NCI-H1048 (cell line): ENCODE measurements at places on chromosomes 16 and 17.

DNA sequence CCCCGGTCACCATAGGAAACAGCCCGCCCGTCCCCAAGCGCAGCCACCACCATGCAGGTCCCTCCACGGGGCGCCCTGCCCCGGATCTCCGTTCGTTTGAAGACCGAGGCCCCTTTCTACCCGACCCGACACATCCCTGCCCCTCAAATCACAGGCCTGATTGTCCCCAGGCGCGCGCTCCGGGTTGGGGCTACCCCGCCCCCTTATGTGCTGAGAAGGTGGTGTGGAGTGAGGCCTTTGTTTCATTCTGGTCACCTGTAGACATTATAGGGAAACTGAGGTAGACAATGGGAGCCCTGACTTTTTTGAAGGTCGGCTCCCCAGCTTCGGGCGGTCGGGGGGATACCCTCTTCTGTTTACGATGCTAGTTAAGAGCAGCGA lies 763 bp upstream of the ACTG1 start:
- peak; percentile 36 for DNase-seq

GRCh38 chr17:73489333-73489732 lies 154.9 kb downstream of the SDK2 start:
- no peak for DNase-seq

GRCh38 chr17:29005936-29006511 lies at the start of gene SEZ6:
Gene SEZ6, minus strand, starts transcription at chr17:29006033. Its CDS starts 164 bp downstream, at chr17:29005869.
- peak; percentile 34 for DNase-seq

GRCh38 chr17:81515530-81516041 lies 3.0 kb upstream of the ACTG1 start:
- DNase-seq = no peak

- no peak for DNase-seq
Observed at GRCh38 chr16:10982465-10983150, 38.2 kb downstream of the CLEC16A start.

- no peak for DNase-seq
Observed at GRCh38 chr17:55354941-55355340, 66.7 kb downstream of the MMD start.

GRCh38 chr16:2597560-2597902 lies 59.7 kb downstream of the PDPK1 start:
- no peak for DNase-seq

- no peak for DNase-seq
Observed at GRCh38 chr17:40363111-40363827, 1.3 kb downstream of the GJD3 start.

DNA sequence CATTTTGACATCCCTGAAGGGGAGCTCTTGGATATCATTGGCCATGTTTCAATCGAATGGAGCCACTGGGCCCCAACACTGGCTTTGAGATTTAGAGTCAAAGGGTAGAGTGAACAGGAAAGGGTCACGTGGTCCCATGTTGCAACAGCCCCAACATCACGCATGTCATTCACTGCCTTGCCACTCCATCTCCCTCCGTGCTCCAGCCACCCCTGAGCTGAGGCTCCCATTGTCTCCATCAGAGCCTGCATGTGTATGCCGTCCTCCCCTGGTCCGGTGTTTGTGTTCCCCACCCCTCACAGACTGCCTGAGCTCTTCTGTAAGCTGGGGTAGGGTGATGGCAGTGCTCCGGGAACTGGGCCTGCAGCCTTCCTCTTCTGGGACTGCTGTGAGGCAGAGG lies 12.1 kb downstream of the NFE2L1 start:
- no peak for DNase-seq

DNA sequence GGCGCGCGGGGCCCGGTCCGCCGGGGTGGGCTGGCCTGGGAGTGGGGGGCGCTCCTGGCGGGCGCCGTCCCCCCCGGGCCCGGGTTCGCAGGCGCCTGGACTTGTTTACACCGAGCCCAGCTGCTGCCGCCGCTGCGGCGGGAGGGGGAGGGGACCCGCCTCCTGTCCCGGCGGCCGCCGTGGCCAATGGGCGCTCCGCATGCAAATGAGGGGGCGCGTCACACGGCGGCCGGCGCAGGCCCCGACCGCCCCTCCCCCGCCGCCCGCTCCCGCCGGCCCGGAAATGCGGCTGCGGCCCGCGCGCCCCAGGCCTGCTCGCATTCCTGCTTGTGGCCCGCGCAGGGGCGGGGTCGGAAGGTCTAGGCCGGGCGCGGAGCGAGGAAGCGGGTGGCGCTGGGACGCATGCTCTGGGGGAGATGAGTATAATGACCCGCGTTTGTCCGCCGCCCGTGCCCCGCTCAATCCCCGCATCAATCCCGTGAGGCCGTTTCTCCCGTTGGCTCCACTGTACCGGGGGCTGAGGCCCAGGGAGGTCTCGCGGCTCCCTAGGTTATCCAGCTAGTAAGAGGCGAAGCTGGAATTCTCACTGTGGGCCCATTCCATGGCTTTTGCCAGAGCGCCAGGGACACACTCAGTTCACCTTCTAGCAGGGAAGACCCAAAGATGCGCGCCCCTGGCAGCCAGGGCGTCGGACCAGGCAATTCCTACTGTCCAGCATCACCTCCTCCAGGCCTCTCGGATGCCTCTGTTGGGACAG lies at the start of gene YPEL3:
YPEL3 (minus strand) TSS at position 109 of the 757 bp plus-strand sequence. CDS start 731 bp downstream, outside the sequence.
- peak; percentile 59 for DNase-seq

DNA sequence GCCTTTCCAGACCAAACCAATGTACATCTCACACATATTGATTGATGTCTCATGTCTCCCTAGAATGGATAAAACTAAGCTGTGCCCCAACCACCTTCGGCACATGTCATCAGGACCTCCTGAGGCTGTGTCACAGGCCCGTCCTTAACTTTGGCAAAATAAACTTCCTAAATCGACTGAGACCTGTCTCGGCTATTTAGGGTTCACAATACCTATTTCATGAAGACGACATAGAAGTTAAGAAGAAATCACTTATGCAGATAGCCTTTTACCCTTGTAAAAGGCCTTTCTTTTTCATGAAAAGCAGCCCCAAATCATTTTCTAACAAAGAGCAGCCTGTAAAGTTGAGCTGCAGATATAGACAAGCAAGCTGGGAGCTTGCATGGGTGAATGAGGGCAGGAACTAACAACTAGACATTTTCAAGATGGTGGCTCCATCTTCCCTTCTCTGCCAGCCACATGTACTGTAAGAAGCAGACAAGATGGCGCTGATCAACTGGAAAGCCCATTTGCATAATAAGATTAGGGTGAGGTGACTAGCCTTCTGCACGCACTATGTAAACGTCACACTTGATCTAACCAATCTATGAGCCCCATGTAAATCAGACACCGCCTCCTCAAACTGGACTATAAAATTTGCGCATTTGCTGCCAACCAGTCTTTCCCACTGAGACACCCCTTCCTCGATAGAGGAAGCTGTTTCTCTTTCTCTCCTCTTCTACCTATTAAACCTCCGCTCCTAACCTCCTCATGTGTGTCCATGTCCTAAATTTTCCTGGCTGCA lies 4.7 kb upstream of the KDM8 start:
- DNase-seq = peak; percentile 75

- DNase-seq = no peak
Observed at GRCh38 chr17:15914400-15915170, 30.3 kb upstream of the ADORA2B start.

DNA sequence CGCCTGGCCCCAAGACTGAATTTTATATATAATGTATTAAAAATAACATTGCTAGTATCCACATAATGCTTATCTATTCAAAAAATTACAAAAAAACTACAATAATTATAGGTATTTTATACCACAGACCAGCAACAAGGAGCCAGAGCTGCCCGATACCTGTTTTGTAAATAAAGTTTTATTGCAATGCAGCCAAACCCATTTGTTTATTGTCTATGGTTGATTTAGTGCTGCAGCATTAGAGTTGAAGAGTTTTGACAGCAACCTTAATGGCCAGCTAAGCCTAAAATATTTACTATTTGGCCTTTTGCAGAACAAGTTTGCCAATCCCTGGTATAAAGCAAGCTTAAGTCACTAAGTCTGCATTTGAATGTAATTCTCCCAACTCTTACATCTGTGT lies 5.6 kb downstream of the MEIOC start:
- DNase-seq = no peak

- no peak for DNase-seq
Observed at GRCh38 chr16:47687694-47688093, 226.6 kb downstream of the PHKB start.

GRCh38 chr16:12253731-12254130 lies 277.2 kb downstream of the SNX29 start:
- no peak for DNase-seq

DNA sequence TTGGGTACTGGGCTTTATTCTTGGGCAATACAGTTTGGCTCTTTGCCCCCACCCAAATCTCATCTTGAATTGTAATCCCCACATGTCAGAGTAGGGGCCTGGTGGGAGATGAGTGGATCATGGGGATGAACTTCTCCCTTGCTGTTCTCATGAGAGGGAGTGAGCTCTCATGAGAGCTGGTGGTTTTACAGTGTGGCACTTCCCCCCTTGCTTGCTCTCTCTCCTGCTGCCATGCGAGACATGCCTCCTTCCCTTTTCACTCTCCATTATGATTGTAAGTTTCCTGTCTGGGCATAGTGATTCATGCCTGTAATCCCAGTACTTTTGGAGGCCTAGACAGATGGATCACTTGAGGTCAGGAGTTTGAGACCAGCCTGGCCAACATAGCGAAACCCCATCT lies 18.1 kb upstream of the CNEP1R1 start:
- DNase-seq = no peak

- no peak for DNase-seq
Observed at GRCh38 chr16:83552228-83552627, 255.6 kb upstream of the HSBP1 start.

GRCh38 chr16:13157082-13157481 lies 255.7 kb downstream of the SHISA9 start:
- DNase-seq = no peak

DNA sequence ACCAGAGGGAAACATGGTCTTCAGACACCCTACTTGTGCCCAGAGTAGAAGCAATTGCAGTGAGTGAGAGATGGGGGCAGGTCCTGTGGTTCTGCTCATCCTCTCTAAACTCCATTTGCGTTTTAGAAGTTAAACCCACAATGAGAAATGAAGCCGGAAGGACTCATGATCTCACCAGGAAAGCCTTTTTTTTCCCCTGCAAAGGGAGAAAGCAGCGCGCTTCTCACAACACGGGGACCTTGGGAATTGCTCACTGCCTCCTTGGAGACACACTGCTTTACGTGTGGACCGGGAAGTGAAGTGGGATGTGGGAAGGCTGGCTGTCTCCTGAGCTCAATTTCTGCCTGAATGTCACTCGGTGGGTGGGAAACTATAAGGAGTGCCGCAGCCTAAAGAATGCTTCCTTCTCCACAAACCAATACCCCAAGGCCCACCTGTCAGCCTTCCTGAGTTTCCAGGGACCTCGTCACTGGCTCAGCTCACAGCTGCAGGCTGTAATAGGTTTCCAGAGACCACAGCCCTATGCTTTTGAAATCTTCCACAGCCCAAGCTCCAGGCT lies 365.4 kb downstream of the XYLT1 start:
- no peak for DNase-seq

DNA sequence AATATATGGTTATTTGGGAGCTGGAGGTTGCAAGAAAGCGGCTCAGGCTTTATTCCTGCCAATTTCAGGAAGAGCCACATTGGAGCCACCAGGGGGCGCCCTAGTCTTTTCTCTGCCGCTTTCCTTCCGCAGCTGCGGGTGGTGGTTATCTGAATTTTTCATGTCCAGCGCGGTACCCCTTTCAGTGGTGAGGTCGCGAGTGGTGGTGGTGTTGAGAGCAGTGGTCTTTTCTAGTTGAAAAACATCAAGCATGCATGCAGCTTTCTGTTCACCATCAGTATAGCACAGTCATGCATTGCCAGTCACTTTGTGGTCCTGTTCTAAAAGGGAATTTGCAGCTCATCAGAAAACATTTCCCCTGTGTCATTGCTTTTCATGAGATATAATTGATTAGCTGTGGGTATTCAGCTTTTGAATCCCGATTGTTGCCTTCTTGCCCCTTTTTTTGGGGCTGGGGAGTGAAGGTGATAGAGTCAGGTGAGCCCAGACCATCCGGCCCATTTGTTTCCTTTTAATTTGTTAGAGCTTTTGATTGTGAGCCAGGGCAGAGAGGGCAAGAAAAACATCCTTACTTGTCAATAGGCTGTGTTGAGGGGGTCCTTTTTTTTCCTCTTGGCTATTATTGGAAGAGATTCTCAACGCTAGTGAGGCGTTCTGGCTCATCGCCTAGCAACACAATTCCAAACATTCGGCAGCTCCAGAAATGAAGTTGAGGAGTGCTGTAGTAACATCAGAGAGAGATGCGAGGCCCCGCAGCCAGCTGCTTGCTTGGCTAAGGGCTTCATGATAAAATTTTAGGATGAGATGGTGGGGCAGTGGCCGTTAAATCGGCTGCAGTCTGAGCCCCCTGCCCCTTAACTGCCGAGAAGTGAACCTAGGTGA lies 119.0 kb downstream of the SNX29 start:
- no peak for DNase-seq

- no peak for DNase-seq
Observed at GRCh38 chr17:38851434-38851833, 2.1 kb downstream of the RPL23 start.

- DNase-seq = peak; percentile 53
Observed at GRCh38 chr16:69396187-69397061, 10.6 kb upstream of the TERF2 start.

DNA sequence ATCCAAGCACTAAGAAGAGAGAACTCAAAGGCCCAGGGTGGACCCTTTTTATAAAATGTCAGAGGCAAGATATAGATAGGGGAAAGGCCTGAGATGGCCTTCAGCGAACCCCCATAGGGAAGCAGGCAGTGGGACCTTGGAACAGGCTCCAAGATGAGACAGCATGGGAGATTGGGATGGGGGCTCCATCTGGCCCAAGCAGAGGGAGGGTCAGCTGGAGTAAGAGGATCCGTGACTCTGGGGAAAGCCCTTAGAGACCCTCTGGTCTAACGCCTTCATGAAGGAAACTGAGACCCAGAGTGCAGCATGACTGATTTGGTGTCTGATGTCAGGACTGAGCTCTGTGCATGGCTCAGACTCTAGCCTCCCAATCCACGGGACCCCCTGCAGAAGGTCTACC lies 30.8 kb downstream of the C17orf100 start:
- DNase-seq = no peak

GRCh38 chr16:30894540-30895368 lies 877 bp upstream of the BCL7C start:
- DNase-seq = no peak

- no peak for DNase-seq
Observed at GRCh38 chr16:57534881-57535658, 1.3 kb downstream of the CCDC102A start.

GRCh38 chr17:6893382-6894205 lies 62.1 kb upstream of the TEKT1 start:
- no peak for DNase-seq

- no peak for DNase-seq
Observed at GRCh38 chr17:63191610-63192009, 225.6 kb downstream of the TANC2 start.

- DNase-seq = no peak
Observed at GRCh38 chr17:32773856-32774694, 102.8 kb downstream of the MYO1D start.
